ENCODE measurements at places on chromosomes 7 and 10.

- DNase-seq, result no peak
Measured at GRCh38 chr7:138729444-138729843, 28.3 kb upstream of the SVOPL start.

DNA sequence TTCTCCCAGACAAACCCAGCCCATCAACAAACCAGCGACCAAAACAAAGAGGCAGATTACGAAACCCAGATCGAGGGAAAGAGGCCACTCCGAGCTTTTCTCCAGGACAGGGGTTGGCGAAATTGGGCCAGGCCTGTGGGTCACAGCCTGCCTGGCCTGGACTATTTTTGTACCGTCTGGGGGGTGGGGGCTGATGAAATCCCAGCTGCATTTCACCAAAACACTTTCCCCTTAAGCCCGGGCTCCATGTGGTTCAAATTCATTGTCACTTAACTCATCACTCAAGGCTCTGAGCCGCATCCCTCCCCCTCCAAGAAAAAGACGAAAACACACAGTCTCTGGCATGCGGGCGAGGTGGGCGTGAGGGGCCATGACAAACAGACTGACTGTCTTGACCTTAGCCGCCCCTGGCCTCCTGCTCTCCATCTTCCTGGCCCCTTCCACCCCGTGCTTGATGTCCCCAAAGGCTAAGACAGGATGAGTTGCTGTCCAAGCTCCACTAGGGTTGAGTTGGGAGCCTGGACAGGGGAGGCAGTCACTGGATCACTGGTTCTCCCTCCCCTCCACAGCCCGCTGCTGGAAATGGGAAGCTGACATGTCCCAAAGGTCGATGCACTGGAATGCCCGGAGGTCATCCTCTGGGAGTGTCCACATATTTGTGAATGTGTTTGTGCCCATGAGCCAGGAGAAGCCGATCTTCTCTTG lies 19.2 kb downstream of the TMEM270 start:
- DNase-seq, result no peak

DNA sequence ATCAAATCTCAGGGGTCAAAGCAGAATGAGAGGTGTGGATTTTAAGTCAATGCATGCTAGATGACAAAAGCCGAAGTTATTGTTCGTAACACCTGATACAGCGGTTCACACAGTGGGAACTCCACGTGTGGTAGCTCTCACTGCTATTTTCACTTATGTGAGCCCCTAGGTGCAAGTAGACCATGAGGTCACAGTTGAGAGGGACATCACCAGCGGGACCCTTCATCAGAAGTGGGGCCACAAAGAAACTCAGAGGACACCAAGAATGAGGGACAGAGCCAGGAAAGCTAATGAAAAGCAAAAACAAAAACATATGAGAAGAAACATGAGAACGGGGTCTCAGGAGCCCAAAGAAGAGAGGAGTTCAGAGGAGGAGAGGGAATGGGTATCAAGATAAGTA lies 63.5 kb downstream of the ADAM12 start:
- DNase-seq, result no peak

GRCh38 chr7:66335318-66335717 lies 130.2 kb downstream of the TPST1 start:
- no peak for DNase-seq

GRCh38 chr10:129774082-129774735 lies 189.9 kb downstream of the EBF3 start:
- no peak for DNase-seq

GRCh38 chr10:118173296-118173695 lies 126.6 kb upstream of the RAB11FIP2 start:
- DNase-seq, result no peak

- DNase-seq, result no peak
Measured at GRCh38 chr7:128091106-128091505, 59.9 kb upstream of the LRRC4 start.

DNA sequence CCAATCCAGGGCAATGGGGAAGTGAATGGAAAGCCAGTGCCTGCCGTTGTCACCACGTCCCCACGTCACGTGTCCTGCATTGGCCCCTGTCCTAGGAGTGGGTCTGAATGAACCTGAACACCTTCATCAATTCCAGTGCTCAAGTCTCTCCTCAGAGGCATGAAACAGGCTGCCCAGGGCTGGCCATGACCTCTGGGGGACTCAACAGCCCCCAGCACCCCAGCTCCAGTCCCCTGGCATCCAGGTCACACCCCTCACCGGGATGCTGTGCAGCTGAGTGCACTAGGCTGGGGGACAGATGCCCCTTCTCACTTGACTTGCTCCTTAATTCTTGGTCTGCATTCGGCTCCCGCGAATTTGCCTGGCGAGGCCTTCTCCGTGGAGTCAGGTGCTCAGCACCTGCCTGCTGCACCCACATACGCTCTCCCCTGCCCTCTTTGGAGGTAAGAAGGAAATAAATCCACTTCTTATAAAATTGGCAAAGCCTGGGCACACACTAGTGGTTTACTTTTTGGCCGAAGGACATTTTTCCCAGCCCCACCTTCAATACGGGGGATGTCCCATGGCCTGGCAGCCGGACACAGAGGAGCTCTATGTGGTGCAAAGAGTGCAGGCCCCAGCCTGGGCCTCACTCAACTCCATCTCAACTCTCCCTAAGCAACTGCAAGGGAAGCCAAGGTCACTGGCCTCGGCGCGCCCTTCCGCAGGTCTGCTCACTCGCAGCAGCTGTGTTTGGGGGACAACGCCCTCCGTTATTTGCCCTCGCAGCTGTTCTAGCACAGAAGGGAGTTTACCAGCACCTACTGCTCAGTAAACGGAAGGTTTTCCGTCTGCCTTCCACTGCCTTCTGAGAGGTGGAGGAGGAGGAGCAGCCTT lies 77.6 kb upstream of the SHH start:
- no peak for DNase-seq

- DNase-seq, result no peak
Measured at GRCh38 chr10:5650664-5651387, 15.6 kb downstream of the ASB13 start.

- no peak for DNase-seq
Measured at GRCh38 chr10:6300106-6300783, 97.5 kb downstream of the PFKFB3 start.

DNA sequence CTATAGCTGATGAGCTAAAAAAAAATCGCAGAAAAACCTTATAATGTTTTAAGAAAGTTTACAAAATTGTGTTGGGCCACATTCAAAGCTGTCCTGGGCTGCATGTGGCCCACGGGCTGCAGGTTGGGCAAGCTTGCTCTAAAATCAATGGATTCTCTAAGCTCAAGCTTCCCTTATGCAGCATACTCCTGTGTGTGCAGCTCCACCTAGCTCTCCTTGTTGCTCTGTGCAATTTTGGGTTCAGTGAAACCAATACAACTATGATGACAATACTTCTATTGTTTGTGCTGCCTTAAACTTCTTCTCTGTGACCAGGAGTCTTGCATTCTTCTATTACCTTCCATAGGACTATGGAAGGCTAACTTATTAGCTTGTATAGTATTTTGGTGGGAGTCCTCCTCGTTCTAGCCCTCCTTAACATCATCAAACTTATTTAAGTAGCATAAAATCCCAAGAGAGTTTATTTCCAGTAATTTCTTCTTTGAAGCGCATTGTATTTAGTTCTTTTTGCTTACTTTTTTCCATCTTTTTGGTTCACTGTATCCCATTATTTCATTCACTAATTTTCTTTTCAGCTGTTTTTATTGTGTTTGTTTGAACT lies 170.9 kb upstream of the SMIM30 start:
- DNase-seq, result no peak

DNA sequence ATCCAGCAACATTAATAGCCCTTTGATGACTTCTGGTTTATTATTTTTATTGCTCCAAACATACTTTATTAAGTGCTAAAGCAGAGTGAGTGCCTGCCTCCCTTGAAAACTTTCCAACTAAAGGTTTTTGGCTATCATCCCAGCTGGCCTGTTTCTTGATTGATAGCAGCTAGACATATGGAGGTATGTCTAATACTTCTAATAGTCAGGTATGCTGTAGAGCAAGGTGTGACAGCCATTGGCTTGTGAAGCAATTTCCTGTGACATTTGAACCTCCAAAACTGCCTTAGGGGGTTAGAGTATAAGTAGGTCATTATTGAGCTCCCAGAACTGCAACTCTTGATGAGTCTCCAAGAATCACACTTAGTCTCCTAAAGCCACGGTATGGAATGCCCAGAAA lies 55.8 kb downstream of the LOXL4 start:
- DNase-seq, result no peak

- peak; percentile 44 for DNase-seq
Measured at GRCh38 chr7:75639071-75639885, 99.5 kb downstream of the HIP1 start.

DNA sequence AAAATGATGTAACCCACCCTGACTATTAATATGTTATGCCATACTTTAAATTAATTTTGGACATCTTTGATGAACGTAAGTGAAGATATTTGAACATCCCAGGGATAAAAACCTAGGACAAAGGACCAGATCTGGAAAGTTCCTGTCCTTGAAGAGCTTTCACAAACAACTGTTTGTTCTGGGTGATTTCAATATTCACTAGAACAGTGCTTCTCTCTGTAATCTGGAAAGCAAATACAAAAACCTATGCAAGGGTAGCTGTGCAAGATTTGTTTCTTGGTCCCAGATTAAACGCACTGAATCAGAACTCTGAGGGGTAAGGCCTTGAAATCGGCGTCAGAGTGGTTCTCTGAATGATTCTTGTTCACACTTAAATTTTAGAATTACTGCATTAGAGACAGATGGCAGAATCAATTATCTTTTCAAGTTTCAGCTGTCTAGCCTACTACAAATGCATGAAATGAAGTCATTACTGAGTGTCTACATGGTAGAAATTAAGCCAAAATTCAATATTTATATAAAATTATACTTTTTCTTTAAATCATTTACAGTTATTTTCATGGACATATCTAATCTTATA lies 69.6 kb upstream of the CSTF2T start:
- no peak for DNase-seq

GRCh38 chr7:29588900-29589696 lies 25.5 kb downstream of the PRR15 start:
- DNase-seq, result peak; percentile 14

DNA sequence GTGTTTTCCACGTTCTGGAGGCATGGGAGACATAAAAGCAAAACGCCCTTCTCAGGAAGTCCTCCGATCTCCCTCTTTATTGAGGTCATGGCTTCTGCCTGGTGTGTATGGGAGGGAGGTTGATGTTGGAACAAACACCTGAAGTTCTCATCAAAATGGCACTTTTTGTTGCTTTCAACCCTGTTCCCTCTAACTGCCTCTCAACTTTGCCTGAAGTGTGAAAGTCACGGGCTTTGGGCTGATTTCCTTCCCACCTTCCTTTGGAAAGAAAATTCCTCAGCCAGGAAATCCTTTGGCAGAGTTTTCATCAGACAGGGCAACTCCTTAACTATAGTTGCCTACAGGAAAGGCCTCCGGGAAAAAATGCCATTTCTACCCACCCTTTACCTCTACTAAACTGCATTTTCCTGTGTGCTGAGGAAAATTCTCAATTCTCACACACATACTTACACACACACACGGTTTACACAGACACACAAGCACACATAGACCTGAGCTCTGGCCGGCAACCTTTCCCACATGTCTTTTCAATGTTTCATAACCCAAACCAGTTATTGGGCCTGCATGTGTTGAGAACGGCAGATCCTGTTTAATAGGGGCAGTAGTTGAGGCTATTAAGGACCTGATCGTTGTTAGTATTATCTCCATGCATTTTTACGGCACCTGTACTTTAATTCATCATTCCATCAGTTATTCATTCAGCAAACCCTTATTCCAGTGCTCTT lies 36.4 kb downstream of the CYP17A1 start:
- no peak for DNase-seq

DNA sequence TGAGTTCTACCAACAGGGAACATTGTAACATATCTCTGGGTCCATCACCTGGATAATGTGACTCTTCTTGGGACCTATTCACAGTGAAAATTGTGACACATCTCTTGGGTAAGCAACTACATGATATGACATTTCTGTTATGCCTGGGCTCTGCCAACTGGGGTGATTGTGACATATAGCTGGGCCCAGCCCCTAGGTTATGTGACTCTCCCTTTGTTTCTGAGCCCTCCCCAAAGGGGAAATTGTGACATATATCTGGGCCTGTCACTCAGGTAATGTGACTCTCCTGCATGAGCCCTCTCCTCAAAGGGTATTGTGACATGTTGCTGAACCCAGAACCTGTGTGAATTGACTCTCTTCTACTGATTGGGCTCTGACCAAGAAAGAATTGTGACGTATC lies 22.4 kb upstream of the ZNF107 start:
- DNase-seq, result no peak

DNA sequence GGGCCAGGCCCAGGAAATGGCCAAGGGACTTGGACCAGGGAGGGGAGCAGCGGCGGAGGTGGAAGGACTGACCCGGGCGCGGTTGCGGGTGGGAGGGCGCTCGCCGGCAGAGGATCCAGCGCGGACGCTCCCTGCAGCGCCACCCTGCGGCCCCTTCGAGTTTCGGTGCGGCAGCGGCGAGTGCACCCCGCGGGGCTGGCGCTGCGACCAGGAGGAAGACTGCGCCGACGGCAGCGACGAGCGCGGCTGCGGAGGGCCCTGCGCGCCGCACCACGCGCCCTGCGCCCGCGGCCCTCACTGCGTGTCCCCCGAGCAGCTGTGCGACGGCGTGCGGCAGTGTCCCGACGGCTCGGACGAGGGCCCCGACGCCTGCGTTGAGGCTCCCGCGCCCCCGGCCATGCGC lies 16.8 kb upstream of the ZNF467 start:
- no peak for DNase-seq

All from NCI-H1436 (cell line).